ENCODE measurements at places on chromosomes 7 and 10.
A peak's percentile ranks its signal among the peaks of the same experiment; 100 is the strongest.

- DNase-seq: no peak
These were observed 243.9 kb upstream of the IMMP2L start for GRCh38 chr7:111806232-111806631.

GRCh38 chr7:43869006-43869866 lies at the start of gene MRPS24:
Gene MRPS24, minus strand, starts transcription at chr7:43869517. Its CDS starts 22 bp downstream, at chr7:43869495.
- DNase-seq: peak; percentile 92

DNA sequence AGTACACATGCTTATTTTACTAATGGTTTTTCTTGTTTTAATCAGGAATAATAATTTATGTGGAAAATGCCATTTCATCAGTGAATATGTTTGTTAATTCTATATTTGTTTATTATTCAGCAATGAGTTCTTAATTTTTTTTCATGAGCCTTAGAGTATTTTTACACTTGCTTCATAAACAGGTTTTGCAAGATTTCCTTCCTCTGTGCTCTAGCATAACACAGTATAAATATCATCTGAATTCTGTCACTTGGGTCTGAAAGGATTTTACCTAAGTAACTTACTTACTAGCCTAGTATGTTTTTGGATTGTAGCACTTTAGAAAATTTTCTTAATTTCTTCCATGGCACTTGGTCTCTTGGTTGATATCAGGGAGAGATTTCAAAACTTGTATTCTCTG lies 45.8 kb downstream of the GLCCI1 start:
- DNase-seq: no peak

DNA sequence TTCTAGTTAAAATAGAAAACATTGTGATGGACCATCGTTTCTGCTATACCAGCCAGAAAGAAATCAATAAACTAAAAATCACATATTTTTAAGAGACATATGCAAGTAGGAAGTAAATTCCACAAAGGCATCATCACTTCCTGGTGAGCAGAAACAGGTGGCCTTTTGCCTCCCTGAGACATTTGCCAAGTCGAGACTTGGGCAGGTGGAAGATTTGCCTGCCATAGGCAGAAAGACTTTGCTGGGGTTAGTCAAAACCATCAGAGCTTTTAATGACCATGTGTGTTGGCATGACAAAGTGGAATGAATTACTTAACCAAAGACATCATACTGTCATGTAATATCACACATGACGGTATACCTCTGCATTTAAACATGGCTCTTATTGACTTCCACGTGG lies 66.0 kb upstream of the FGL2 start:
- DNase-seq: no peak

DNA sequence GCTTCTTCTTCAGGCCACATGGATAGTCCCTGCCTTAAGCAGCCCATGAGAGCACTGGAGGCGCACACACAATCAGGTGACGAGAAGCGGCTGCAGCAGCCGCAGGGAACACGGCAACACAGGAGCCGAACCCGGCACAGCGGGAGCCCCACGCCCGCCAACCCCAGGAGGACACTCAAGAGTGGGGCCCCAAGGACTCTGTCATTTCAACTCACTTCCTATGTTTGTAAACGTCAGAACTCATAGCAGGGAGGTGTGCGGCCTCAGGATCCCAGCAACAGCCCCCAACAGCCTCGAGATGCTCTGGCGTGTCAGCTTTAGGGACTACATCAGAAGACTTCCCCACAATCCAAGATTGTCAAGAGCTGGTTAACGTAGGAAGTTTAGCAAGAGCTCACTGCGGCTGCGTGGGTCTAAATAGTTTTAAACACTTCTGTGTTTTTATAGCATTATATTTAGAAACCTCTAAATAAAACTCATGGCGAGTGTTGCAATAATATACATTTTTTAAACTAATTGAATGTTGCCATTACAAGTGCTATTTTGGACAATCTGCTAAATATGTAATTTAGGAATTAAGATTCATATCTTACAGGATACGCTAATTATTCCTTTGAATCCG lies 123.4 kb downstream of the MAD1L1 start:
- no peak for DNase-seq

DNA sequence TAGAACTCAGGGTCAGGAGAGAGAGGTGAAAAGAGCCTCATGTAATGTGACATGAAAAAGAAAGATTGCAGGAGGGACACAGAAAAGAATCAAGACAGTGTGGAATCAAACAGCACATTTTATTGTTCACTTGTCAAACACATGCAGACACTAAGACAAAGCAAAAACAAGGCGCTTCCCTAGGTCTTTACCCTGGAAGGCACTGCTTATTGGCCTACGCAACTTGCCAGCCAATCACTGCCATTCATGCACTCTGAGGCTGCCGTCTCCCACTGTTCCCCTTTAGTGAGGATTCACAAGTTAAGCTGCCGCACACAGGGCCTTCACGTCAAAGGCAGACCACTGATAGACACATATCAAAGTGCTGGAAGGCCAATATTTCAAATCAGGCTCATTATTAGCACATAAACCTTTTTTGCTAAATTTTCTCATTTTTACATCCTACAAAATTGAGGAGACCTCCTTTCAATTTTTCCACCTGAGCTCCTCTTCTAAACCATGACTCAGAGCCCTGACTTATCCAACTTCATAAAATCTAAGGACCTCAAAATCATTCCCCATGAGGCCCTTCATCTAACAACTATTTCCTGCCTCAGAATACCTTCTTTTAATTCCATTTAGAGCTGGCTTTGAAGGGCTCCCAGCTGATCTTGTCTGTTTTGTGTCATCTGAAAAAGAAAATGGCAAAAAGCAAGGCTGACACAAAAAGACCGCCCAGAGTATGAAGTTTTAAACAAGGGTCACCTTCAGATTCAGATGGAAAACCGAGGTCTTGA lies 149.4 kb downstream of the CHCHD3 start:
- no peak for DNase-seq

- no peak for DNase-seq
These were observed 7.7 kb upstream of the GBX1 start for GRCh38 chr7:151175047-151175792.

DNA sequence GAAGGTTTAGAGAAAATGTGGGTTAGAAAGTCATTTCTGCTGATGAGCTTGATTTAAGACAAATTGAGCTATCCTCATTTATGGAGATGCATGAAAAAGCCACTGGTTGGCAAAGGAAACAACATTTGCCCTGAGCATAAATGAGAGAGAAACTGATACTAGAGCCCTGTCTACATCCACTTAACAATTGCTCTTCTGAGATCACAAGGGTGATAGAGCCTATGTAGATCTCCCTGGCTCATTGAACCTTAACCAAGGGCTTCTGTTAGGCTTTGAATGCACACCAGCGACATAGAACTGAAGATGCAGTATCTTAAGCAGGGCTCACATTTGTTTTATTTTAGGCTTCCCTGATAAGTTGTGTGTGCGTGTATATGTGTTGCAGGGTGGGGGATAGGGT lies 35.0 kb downstream of the GPR141 start:
- no peak for DNase-seq

GRCh38 chr10:62454687-62455397 lies 80.7 kb downstream of the ZNF365 start:
- no peak for DNase-seq

DNA sequence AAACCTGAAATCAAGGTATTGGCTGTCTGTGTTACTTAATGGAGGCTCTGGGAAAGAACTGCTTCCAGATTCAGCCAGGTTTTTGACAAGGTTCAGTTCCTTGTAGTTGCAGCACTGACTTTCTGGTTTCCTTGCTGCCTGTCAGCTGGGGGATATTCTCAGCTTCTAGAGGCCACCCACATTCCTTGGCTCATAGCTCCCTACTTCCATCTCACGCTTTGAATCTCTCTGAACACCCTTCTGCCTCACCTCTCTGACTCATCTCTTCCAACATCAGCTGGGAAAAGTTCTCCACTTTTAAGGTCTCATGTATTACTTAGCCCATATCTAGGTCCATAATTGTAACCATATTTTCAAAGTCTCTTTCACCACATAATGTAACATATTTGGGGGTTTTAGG lies 22.9 kb upstream of the GPR22 start:
- DNase-seq: no peak

GRCh38 chr10:98921316-98921715 lies 314.3 kb downstream of the HPSE2 start:
- DNase-seq: no peak

- DNase-seq: no peak
These were observed 2.7 kb upstream of the UNCX start for GRCh38 chr7:1229956-1230355.

DNA sequence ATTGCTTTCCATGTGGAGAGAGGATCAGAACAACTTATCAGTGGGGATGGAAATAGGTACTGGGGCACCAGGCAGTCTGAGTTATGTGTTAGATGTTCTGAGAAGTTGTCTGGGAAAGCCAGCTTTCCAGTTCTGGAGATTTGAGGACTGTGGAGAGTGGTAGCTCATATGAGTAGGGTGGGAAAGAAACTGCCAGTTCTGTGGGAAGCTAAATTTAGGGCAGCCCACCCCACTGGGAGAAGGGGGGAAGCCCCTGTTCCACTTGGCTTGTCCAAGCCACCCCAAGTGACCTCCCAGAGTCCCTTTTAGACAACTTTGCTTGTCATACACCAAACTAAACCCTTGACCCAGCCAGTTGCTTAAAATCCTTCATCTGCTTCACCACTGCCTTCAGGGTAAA lies 189.5 kb downstream of the REEP3 start:
- DNase-seq: no peak

DNA sequence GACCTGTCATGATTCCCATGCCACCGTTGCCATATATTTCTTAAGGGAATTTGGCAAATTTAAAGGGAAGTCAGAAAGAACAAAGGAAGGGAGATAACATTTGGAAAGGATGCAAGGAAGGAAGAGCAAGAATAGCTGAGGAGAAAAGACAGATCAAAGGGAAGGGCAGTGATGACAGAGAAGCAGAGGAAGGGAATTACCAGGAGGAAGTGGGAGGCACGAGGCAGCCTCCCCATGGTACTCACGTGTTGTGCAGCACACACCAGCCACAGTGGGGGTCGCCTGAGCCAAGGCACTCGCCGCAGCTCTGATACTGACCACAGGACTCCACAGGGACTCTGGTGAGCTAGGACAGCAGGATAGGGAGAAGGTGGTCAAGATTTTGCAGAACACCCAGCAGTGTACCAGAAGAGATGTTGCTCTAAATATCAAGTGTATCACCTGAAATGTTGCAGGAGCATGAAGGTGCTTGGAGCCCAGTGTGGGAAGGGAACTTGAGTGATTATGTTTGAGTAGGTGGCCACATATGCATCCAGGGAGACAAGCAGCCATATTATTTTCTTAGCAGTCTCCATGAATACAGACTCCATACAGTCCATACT lies 335.3 kb downstream of the PLXNA4 start:
- no peak for DNase-seq

DNA sequence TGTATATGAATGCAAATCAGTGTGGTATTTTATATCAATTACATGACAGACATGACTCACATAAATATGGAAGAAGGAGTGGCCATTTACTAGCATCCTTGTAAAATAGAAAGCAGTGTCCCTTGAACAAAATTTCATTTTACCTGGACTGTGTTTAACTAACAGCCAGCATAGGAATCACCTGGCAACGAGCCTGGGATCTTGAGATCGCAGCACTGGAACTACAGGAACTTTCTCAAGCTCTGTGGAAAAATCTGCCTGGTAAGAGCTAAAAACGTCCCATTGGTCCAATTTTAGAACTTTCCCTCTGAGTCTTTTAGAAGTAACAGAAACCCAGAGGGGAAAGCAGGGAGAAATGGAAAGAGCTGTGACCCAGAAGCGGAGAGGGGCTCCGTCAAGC lies 68.9 kb upstream of the AMPH start:
- no peak for DNase-seq

GRCh38 chr10:60414877-60415585 lies 25.4 kb upstream of the ANK3 start:
- no peak for DNase-seq

GRCh38 chr7:77338260-77338659 lies 77.9 kb downstream of the GSAP start:
- no peak for DNase-seq

DNA sequence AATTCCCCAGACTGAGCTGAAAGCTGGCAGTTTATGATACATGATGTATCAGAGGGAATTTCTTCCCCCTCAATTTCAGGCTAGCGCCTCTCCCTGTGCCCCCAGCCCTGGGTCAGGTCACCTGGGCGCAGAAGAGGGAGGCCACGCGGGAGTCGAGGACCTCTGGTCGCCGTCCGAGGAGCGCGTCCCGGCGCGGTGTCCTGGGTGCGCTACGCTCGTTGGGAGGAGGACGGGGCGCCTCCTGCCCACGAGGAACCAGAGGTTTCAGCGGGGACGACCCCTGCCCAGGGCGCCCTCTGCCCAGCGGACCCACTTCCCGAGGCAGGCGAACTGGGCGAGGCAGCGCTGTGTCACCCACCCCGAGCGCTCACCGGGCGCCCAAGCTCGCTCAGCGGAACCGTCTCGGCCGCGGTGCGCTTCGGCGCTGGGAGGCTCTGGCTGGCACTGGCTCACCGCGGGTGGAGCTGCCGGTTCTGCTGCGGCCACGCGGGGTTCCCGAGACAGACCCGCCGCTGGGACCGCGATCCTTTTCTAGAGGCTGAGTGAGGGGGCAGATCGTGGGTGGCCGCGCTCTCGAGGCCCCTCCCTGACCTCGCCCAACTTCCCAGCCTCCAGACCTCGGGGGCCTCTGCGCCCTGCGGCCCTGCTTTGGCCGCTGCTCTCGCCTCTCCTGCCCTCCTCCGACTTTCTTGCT lies at the start of gene FAM237B:
FAM237B (minus strand) TSS at position 504 of the 694 bp plus-strand sequence. CDS start 1,556 bp downstream, outside the sequence.
- no peak for DNase-seq

DNA sequence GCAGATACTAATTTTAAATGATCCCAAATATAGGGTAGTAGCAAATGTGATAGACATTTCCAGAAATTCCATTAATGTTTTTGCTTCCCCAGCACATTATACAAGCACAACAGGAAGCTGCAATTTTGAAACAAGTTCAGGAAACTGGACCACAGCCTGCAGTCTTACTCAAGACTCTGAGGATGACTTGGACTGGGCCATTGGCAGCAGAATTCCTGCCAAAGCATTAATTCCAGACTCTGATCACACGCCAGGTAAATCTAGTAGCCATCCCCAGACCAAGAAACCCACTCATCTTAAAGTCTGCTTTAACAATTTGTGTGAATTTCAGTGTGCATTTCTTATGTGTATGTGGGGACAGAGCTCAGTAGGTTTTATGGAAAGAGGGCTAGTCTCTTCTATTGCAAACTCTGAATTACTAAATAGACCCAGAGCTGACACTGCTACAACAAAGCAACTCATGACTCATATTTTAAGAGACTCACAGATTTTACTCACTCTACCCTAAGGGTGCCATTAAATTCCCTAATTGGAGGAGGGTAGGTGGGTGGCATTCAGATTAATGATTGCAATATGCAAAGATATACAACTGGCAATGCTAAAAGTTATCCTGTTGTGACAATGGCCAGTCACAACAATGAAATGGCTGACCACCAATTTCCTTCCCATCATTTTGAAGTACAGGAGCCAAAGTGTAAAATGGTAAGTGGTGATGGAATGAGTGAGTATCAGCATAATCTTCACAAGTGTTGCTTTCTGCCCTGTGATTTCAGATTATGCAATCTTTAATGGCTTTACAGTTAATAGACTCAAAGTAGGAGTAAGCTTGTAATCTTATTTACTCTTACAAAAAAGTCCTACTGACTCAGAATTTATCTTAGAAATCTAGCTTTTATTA lies 317.6 kb upstream of the PLXDC2 start:
- DNase-seq: no peak

DNA sequence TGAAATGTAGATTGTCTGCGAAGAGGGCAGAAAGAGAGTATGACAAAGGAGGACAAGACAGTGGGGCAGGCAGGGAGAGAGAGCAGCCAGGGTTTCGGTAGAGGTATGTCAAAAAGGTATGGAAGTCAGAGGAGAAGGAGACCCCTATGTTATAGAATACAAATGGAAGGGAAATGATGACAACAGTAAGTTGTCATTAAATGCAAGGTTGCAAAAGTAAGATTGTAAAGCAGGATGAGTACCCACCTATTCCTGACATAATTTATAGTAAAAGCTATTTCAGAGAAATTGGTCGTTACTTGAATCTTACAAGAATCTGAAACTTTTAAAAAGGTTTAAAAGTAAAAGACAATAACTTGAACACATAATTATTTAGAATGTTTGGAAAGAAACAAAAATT lies 126.3 kb downstream of the CFTR start:
- DNase-seq: no peak

Data from stimulated activated CD4-positive, alpha-beta T cell treated with anti-CD3 and anti-CD28 coated beads, TNF-alpha, amount 100 ng/mL, for 4 hours (primary cell).